ENCODE measurements at places on chromosomes 2 and 18.
A peak's percentile ranks its signal among the peaks of the same experiment; 100 is the strongest.

DNA sequence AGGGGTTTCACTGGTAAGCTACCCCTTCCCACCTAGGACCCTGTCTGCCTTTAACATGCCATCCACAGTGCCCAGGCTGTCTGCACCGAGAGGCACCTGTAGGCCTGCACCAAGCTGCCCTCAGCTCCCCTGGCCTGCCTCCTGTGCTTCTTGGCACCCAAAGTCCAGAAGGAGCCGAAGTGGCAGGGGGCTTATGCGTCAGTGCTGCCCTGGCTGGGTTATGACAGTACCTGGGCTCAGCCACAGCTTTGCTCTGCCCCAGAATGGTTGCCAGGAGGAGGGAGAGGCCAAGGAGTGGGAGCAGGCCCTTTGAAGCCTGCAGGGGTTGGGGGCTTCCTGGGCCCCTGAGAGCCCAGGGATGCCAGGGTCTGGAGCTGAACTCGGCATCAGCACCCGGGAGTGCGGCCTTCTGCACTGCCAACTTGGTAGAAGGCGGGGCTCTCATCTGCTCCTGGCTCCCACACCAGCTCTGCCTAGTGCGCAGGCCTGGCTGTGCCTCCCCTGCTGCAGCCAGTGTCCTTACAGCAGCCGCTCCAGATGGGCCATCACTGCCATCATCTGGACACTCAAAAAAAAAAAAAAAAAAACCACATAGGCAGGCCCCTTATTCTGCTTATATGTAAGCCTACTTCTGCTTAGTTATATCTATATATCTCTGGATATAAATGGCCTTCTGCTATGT is 155.4 kb downstream of the THSD7B start:
- no peak for DNase-seq

DNA sequence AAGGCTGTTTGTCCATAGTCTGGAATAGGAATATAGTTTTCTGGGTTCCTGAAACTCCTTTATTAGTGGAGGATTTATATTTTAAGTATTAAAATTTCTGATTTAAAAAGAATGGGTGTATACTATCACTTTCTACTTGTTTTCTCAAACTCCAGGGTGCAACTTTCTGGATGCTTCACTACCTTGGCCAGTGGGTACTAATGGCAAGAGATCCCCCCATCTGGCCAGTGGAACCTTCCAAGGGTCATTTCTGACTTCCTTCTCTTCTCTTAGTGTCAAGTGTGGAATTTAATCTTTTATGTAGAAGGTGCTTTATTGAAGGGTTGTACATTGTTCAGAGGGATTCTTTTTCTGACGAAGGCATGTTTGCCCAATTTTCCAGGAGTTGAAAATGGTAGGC is 86.4 kb upstream of the LPIN2 start:
- DNase-seq = no peak

- DNase-seq = no peak
Measured at GRCh38 chr18:12699747-12700146, 2.8 kb downstream of the CEP76 start.

DNA sequence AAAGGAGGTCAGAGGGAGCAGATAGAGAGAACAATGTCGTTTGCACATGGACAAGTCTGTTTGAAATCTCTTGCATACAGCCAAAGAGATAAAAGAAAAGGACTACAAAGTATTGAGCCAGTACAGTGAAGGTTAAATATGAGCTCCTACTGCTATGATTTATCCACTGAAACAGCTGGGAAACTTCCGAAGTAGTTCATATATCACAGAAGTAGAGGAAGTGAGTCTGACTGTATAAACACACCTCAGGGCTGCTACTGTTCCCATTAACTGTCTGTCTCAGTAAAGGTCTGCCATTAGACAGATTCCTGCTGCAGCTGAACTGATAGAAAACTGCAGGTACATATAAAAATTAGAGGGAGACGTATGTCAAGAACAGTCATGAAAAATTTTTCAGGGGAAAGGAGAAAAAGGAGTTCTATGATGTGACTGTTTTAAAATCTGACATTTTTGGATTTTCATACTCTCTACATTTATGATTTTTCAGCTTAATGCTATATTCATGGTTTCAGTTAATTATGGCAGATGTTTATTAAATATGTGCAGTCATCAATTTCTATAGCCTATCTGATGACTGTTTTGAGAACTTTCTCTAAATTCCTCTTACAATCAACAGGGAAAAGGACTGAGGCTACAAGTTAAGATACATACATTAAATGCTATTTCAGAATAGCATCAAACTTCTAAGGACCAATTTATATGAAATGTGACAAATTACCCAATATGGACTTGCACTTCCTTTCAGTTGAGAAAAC is 364.7 kb downstream of the ERBB4 start:
- no peak for DNase-seq

GRCh38 chr18:79934311-79935097 is 16.9 kb downstream of the SLC66A2 start:
- no peak for DNase-seq

DNA sequence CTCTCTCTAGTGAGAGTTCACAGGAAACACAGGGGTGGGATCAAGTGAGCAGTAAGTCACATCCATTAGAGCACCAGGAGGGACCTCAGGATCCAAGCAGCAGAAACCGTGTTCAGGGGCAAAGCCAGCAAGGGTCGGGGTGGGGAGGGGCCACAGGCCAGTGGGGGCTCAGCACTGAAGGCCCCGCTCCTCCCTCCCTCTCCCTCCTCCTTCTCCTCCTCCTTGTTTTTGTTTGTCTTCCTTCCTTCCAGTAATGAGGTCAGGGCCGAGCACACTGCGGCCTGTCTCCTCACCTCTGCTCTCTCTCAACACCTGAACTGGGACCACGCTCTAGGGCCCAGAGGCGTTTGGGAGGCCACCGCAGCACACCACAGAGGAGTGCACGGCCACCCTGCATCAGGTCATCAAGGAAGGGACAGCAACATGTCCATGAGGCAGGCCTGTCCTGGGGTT is 20.9 kb downstream of the MTERF4 start:
- DNase-seq = no peak

DNA sequence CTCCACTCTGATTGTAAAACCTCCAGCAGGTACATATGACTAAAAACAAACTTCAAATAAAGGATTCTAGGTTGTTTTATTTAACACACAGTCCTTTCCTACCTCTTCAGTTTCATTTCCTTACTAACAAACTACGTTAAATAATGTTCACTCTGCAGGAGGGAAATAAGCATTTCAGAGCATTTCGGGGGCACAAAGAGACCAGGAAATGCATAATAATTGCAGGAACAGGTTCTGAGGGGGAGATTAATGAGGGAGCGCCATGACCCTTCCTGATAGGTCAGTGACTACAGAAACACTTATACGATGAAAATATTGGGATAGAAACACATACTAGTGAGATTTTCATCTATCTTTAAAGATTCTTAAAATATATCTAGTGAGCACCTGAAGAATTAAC is 416.6 kb downstream of the NRXN1 start:
- no peak for DNase-seq

- DNase-seq = no peak
Measured at GRCh38 chr2:238872628-238873380, 24.9 kb downstream of the TWIST2 start.

DNA sequence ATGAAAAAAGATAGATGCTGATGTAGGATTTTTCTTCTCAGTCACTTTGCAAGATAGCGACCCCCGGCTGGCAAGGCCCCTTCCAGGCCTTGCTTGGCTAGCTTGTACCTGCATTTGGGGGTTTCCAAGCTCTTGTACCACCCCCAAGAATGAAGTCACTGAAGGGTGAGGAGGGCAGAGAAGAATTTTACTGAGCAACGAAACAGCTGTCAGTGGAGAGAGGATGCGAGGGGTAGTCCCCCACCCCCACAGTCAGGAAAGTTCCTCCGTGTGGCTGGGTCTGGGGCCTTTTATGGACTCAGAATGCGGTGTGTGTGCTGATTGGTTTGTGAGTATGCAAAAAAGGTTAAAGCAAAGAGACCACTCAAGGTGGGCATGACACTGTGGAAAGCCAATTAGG is 382.0 kb downstream of the GPD2 start:
- no peak for DNase-seq

DNA sequence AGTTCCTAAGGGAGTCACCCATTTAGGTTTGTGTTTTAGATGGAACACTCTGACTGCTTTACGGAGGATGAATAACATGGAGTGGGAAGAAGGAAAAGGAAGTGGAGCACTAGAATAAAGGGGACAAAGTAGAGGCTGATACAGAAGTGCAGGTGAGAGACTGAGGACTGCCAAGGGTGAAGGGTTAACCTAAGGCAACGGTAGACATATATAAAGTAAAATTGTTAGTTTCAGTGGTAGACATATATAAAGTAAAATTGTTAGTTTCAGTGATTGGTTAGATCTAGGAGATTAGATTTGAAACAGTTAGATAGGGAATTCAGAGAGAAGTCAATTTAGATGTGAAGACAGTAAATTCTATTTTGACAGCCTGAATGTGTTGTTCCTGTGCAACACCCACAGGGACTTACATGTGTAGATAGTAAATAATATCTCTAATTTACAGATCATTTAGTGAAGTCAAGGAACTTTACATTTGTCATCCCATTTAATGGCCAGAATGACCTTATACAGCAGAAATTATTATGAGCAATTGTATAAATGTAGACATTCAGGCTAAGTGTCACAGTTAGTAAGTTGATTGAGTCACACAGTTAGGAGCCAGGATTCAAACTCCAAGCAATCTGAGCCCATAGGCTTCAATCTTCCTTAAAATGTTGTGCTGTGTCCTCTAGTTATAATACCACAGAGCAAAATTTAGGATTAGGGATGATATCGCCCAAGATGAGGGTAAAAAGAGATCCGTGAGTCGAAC is 270.8 kb upstream of the UBE2E3 start:
- DNase-seq = no peak

DNA sequence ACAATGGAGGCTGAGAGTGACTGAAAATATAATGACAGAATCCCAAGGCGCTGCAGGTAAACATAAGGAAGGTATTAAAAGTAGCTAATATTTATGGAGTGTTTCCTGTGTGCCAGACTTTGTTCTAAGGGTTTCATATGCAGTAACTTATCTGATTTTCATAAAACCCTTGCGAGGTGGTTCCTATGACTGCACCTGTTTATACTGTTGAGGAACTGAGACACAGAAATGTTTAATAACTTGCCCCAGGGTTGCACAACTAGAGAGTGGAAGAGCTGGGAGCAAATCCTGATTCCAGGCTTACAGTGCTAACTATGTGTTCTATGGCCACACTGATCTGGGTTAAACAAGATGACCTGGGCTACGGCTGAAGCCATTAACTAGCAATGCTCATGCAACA is 2.4 kb downstream of the SP110 start:
- no peak for DNase-seq

DNA sequence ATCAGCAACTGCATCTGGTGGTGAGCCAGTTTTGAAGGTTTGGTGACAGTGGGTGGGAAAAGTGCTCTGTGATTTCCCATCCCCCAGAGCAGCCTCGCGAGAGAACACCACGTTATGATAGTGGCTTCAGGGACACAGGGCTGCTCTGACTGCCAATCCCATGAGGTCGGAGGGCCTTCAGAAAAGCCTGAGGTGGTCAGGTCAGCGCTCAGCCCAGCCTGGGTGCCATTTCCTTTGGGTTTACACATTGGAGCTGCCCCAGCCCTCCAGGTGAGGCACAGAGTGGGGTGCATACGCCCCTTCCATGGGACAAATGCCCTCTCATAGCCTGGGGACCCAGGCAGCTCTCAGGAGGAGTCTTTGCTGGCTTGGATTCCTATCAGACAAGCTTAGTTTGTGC is 126.8 kb downstream of the KCTD1 start:
- no peak for DNase-seq

GRCh38 chr2:18800240-18800971 is 211.0 kb upstream of the NT5C1B start:
- no peak for DNase-seq

- DNase-seq = no peak
Measured at GRCh38 chr2:143582046-143582747, 453.0 kb downstream of the ARHGAP15 start.

DNA sequence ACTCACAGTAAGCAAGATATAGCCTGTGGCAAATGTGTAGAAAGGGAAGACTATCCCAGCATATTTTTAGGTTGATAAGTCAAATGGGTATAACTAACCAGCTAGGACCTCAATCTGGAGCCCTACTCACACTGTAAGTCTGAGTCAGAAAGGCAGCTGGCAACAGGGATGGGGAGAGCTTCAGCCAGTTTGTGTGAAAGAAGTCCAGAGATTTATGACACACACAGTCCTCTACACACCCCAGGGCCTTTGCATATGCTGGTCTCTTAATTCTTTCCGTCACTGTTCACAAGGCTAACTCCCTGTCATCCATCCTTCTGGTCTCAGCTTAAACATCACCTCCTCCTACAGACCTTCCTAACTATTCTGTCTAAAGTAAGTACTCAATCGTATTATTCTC is 5.9 kb upstream of the TCF4 start:
- no peak for DNase-seq

- peak; percentile 38 for DNase-seq
Measured at GRCh38 chr18:58605027-58606020, 23.6 kb downstream of the ALPK2 start.

DNA sequence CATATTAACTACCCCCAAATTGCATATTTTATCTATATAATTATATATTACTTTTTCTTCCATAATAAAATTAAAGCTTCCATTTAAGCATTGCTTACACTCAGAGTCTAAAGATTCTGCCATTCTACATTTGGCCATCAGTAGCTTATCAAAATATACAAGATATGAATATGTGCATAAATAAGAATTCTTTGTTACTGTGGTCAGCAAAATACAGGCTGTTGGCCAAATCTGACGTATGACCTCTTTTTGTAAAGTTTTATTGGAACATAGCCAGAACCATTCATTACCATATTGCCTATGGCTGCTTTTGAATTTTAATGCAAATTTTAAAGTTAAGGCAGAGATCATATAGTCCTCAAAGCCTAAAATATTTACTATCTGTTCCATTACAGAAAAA is 643.9 kb upstream of the VRK2 start:
- no peak for DNase-seq

DNA sequence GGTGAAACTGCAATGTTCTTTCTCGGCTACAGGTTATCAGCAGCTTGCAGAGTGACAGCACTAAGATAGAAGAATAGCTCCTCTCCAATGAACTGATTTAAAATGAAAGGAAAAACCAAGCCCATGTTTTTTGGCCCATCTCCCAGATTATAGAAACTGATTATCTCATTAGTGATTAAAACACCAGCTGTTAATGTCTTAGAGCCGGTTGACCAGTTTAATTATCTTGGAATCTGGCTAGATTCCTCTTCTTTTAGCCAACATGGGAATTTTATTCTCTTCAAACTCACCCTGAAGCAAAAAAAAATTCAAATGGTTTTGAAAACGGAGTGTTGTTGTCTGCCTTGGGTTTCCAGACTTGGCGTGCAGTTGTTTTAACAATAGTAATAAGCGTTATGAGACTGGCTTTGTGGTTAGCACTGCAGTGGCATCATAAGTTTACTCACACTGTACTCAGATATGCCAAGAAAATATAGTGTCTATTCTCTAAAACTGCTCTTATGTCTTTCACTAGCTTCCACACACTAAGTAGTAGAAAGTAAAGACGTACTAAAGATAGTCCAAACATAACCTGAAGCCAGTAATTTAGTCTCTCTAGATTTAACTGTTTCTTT is 665.3 kb downstream of the STK39 start:
- no peak for DNase-seq

GRCh38 chr2:127324635-127325034 is 30.7 kb upstream of the ERCC3 start:
- no peak for DNase-seq

- DNase-seq = no peak
Measured at GRCh38 chr2:159077869-159078268, 109.4 kb downstream of the TANC1 start.

Measured in stimulated activated CD4-positive, alpha-beta T cell treated with anti-CD3 and anti-CD28 coated beads, Interleukin-4, amount 100 ng/mL, for 1 hour (primary cell).